Activated CD4-positive, alpha-beta T cell treated with anti-CD3 and anti-CD28 coated beads, Interleukin-2, amount 50 U/mL, for 24 hours (primary cell): ENCODE measurements at places on chromosomes 13 and 19.

DNA sequence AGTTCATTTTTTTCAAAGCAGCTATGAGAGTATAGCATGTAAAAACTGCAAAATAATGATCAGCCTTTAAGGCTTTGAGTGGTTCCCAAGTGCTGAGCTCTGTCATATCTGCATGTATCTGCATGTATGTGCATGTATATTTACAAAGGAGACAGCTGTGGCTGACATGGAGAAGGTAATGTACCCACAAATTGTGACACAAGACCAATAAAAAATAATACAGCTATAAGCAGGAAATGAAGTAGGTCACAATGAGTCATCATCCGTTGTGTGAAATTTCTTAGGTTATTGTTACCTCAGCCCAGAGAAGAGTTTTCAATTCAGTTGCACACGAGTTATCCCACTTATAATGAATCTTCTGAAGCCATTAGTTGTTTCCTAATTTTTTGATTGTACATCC lies 60.9 kb upstream of the MED4 start:
- DNase-seq, result no peak

GRCh38 chr19:14150041-14150769 lies 13.8 kb upstream of the ASF1B start:
- DNase-seq, result no peak

DNA sequence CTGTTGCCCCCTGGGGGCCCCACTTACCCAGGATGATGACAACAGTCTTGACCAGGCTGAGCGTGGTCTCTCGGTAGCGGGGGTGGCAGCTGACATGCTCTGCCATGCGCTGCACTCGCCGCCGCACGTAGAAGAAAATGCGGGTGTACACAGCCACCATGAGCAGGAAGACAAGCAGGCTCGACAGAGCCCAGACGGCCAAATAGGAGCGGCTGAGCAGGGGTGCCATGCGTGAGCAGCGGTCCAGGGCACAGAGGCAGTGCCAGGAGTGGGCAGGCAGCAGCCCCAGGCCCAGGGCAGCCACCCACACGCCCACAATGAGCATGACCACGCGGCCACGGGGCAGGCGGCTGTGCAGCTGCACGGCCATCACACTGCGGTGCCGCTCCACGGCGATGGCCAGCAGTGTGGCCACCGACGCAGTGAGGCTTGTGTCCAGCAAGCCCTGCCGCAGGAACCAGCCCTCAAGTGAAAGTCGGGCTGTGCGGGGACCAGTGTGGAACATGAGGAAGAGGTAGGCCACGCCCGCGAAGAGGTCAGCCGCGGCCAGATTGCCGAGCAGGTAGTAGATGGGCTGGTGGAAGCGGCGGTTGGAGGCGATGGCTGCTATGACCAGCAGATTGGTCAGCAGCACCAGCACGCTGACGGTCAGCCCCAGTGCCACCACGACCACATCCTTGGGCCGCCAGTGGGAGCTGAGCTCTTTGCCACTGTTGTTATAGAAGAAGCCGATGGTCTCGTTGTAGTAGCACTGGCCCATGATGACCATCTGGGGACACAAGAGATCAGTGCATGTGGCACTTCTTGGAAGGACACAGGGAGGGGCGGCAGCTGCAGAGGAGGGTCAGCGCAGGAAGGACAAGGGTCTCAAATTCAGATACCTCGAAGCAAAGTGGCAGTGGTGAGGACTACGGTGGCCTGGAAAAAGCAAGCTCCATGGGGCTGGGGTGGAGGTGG lies 1.2 kb downstream of the LPAR2 start:
- no peak for DNase-seq

GRCh38 chr19:16521715-16522289 lies 20.4 kb downstream of the CHERP start:
- no peak for DNase-seq

GRCh38 chr19:49056101-49056901 lies 1.2 kb downstream of the CGB7 start:
- DNase-seq, result no peak

GRCh38 chr19:49328741-49329140 lies 3.8 kb upstream of the SLC6A16 start:
- DNase-seq, result no peak

DNA sequence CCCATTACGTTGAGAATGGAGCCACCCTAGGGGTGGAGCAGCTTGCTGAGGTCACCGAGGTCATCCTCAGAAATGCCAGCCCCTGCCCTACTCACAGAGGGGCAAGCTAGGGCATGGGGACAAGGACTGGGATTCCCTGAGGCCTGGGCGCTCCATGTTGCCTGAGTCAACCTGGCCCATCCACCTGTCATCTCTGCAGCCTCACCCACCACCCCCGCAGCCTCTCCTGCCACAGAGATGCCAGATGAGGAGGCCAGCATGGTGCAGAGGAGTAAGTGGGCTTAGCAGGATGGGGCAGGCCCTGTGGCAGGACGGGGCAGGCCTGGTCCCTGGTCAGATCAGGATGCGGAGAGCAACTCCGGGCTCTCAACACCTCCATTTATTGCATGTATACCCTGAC lies 9.5 kb downstream of the NKPD1 start:
- no peak for DNase-seq

GRCh38 chr19:30263830-30264381 lies 108.3 kb upstream of the ZNF536 start:
- no peak for DNase-seq

DNA sequence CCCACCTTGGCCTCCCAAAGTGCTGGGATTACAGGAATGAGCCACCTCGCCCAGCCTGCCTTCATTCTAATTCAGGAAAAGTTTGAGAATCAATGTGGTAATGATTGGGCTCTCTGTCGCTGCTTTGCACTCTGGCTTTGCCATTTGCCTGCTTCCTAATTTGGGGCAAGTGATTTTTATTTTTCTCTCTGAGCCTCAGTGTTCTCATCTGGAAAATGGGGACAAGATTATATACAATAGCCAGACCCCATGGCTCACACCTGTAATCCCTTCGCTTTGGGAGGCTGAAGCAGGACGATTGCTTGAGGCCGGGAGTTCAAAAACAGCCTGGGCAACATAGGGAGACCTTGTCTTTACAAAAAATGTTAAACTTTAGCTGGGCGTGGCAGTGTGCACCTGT lies 3.8 kb downstream of the RYR1 start:
- DNase-seq, result no peak

DNA sequence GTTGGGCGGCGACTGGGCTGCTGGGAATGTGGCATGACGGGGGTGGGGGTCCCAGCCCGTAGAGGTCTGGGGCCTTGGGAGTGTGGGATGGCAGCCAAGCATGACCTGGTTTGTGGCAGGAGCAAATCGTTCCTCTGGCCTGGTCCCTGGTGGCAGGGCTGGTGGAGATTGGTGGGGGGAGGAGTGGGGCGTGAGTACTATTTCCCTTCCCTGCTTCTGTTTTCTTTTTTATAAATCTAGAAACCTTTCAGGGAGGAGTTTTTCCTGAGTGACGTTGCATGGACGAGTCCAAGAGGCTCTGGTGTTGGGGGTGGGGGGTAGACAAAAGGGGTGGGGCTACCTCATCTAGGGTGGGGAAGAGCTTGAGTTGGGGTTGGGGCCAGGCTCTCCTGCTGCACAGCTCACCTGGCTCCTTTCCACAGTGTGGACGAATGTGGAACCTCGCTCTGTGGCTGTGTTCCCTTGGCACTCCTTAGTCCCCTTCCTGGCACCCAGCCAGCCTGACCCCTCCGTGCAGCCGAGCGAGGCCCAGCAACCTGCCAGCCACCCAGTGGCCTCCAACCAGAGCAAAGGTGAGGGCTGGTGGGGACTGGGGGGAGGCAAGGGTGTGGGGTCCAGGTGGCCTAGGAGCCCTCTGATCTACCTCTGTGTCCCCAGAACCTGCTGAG lies 15.4 kb upstream of the PRR19 start:
- DNase-seq, result no peak

- no peak for DNase-seq
Measured at GRCh38 chr19:55777528-55777927, 8.6 kb downstream of the RFPL4AL1 start.

- no peak for DNase-seq
Measured at GRCh38 chr13:23583491-23583890, 13.3 kb downstream of the TNFRSF19 start.

- DNase-seq, result no peak
Measured at GRCh38 chr19:49559443-49559842, 20.9 kb downstream of the NOSIP start.

GRCh38 chr19:3655402-3656072 lies 28.9 kb upstream of the CACTIN start:
- no peak for DNase-seq

- peak; percentile 25 for DNase-seq
Measured at GRCh38 chr19:35963514-35963913, 27.3 kb downstream of the LRFN3 start.

- no peak for DNase-seq
Measured at GRCh38 chr13:33345842-33346241, 60.3 kb upstream of the STARD13 start.

DNA sequence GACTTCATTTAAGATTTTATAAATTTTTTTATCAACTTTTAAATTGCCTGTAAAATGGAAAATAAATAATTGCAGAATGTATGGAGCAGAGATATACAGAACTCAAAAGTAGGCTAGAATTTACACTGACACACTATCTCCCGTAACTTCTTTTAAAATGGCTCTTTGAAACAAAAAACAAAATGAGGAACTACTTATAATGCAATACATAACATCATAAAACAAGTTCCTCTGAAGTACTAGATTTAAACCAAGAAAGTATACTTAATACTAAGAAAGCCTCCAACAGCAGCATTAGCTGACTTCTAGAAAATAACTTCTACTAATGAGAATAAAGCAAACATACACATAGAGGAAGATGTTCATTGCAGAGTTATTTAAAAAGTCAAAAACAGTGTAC lies 17.0 kb downstream of the RBM26 start:
- DNase-seq, result no peak

DNA sequence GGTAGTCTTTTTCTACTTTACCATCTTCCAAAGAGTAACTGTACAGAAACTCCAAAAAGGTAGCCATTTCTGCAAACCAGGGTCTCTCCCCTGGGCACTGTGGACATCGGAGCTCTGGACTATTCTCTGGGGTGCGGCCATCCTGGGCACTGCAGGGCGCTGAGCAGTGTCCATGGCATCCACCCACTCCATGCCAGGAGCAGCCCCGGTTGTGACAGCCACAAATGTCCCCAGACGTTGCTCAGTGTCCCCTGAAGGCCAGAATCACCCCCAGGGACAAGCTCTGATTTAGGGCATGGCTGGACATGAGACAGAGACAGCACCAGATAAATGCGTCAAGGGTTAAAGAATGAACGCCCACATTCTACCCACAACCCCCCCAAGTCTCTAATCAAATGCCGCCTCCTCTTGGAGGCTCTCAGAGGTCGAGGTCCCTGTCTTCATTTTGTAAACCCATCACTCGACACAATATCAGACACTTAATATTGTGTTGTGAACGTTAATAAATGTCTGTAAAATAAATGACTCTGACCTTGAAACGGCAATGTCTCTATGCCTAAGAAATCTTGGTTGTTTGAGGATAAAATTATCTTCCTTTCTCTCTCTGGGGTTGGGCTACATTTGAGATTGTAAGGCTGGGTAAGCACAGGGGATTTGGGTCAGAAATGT lies 8.9 kb downstream of the GNG7 start:
- no peak for DNase-seq

DNA sequence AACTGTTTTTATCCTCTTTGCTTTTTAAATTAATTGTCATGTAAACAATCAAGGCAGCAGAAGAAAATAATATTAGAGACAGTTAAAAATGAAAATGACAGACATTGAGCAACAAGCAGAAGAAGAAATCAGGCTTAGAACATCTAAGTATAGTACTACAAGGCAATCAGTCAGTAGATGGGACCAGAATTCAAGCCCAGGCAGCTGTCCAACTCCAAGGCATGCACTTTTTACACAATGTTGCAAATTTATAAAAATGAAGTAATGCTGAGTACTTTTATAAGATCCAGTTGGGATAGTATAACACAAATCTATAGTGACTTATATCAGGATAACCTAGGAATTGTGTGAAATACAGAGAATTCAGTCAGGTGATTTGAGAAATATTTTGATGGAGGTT lies 2815.8 kb downstream of the PCDH9 start:
- no peak for DNase-seq

DNA sequence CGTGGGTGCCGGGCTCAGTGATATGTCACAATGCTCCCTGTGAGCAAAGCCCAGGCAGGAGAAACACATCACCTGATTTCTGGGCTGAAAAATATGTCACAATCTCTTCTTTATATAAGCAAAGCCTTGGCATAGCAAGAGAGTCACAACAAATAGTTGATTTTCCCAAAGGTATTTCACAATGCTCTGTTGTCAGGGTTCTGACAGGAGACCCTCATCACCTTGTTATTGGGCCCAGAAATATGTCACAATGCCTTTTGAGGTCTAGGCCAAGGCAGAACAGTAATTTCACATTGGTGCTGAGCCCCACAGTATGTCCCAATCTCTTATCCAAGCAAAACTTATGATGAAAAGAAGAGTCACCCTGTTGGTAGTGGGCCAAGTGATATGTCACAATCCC lies 125.7 kb downstream of the ZNF675 start:
- DNase-seq, result no peak

DNA sequence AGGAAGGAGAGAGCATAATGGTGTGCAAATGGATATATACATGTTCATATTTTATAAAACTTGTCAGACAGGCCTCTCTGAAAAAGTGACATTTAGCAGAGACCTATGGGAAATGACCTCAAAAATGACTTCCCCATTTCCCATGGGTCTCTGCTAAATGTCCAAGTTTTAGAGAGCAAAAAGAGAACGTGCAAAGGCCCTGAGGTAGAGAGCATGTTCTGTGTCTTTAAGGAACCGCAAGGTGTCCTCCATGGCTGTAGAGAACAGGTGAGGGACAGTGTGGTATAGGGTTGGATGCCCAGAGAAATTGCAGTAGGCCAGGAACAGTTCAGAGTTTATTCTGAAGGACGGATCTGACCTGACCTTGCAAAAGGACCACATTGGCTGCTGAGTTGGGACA lies 113.2 kb upstream of the RNF113B start:
- DNase-seq, result no peak

- no peak for DNase-seq
Measured at GRCh38 chr19:35958660-35959039, 22.5 kb downstream of the LRFN3 start.

DNA sequence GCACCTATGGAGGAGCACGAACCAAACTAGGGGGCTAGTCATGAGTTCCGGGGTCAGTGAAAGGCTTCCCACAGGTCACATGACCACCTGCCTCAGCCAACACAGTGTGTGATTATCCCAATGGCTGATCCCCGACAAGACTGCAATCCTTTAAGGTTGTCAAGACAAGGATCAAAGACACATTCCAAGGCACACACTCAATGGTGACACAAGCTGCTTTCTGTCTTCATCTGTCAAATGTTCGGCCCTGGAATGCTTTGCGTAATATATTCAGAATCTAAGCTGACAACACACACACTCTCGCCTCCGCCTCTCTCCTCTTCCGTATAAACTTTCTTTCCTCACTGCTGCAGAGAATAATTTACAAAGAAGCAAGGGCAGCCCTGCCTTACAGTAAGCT lies 11.7 kb downstream of the RANBP3 start:
- DNase-seq, result no peak

DNA sequence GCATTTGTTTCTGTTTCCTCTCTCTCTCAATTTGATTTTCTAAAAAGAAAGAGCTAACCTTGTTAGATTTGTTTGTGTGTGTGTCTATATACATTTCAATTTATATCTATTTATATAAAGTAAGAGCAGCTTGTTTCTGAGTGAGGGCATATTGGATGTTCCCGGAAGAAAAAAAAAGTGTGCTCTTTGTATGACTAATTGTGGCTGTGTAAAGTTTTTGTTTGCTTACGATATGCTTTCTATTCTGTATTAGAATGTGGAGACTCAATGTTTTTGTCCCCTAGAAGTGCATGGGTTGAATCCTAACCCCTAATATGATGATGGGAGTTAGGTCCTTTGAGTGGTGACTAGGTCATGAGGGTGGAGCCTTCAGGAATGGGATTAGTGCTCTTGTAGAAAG lies 66.6 kb upstream of the C1QTNF9B start:
- DNase-seq, result no peak

- DNase-seq, result no peak
Measured at GRCh38 chr19:12985049-12985776, 10.1 kb upstream of the NFIX start.
